ENCODE measurements at places on chromosomes 2 and 18.

DNA sequence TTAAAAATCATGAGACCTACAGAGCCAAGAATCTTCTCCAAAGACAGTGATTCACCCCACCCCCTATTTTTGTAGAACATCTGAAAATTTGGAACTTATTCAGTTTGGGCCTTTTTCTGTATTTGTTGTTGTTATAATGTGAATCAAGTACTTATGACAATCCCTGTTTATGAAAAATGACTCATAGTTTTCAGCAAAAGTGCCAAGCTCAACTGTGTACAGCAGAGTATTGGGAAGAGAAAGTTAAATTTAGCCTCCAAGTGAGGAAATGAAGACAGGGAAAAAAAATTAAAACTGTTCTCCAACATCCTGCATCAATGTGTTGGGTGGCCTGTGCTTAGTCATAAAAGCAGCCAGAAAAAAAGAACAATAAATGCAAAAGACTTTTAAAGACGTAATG, 46.2 kb downstream of the LRATD1 start:
- no peak for DNase-seq

GRCh38 chr2:20137131-20137571, 85.7 kb upstream of the LAPTM4A start:
- DNase-seq = no peak

- DNase-seq = no peak
Measured at GRCh38 chr2:174634130-174635014, 36.8 kb upstream of the WIPF1 start.

- DNase-seq = no peak
Measured at GRCh38 chr2:141341444-141341843, 789.4 kb downstream of the LRP1B start.

GRCh38 chr2:119184512-119184911, 26.0 kb upstream of the C1QL2 start:
- no peak for DNase-seq

- peak; percentile 34 for DNase-seq
Measured at GRCh38 chr2:189466656-189467055, 25.4 kb downstream of the WDR75 start.

GRCh38 chr2:209872675-209873074, 101.0 kb downstream of the UNC80 start:
- no peak for DNase-seq

- no peak for DNase-seq
Measured at GRCh38 chr2:240350696-240351087, 84.8 kb upstream of the GPC1 start.

GRCh38 chr2:207926133-207926988, 99.0 kb downstream of the PLEKHM3 start:
- no peak for DNase-seq

DNA sequence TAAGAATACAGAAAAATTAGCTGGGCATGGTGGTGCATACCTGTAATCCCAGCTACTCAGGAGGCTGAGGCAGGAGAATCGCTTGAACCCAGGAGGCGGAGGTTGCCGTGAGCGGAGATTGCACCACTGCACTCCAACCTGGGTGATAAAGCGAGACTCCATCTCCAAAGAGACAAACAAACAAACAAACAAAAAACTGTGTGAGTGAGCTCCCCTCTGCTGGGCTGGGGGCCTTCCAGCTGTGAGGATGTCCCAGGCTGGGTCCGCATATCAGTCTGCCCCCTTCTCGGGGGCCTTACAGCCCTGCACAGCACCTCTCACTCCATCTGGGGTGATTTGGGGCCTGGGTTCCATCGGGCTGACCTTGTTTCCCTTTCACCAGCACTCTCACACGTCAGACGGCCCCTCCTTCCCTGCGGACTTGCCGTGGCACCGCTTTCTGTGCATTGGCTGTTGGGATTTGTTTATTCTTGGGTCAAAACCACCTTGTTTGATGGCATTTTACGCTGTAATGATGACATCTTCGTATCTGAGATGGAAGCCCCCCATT, 2.8 kb upstream of the KLHL30 start:
- DNase-seq = no peak

DNA sequence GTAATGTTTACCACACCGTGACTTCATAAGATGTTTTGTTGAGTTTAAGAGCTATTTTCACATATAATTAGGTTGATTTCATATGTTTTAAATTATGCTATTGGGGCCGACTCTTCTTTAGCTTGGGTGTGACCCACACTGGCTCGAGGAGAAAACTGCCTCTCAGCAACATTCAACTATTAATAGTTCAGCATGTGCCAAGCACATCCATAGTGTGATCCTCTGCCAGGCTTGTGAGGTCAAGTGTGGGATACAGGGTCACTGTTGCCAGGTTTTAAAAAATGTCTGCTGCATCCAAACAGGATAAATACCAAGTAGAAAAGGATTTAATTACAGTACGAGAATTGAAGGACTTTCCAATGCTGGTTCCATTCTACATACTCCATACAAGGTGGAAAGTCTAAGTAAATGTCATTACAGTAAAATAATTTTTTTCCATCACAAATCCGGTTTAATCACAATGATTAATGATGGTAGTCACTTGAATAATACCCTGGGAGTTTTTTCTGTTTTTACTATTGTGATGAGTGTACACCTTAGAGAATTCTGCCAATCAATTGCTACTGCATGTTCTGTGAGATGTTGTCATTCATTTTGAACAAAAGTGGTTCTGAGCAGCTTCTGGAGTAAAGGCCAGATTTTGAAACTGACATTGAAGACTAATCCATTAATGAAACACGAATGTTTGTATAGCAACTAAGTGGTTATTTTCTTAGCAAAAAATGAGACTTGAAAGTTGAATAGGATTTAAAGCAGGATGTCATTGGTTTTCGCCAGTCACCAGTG, 84.5 kb downstream of the ABI2 start:
- DNase-seq = no peak

DNA sequence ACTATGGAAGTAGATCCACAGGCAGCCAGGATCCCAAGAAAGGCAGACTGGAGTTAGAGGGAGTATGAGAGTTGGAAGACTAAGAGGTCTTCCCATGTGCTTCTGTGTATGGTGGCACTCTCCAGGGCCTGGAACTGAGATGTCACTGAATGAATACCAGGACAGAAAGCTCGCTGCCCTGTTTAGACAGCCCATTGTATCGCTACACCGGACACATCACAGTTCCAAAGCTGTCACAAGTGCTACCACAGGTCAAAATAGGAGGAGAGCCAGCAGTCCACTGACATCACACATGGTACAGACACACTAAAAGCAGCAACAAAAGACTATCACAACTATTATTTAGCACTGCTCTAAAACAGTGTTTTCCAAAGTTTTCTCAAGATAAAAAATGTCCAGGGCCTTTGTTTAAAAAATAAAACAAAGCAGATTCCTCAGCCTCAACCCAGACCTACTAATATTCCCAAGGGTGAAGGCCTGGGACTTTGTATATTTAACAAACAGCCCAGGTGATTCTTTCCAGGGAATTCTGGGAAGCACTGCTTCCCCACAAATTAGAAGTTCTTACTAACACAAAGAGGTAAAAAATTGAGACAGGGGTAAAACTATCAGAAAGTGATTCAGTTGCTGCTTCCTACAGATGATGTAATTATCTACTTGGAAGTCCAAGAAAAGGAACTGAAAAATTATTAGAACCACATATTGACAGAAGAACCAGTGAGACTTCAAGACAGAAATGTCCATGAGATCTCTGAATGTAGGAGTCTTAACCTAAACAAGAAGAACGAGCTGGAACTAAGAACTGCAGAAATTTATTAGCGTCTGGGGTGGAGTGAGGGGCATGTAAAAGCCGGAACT, 116.0 kb downstream of the DTNB start:
- DNase-seq = no peak

GRCh38 chr2:241443486-241444223, 64.7 kb downstream of the STK25 start:
- DNase-seq = no peak

GRCh38 chr2:203590496-203590895, 55.4 kb upstream of the RAPH1 start:
- no peak for DNase-seq

GRCh38 chr18:63974991-63975390, 5.1 kb downstream of the SERPINB8 start:
- DNase-seq = no peak

DNA sequence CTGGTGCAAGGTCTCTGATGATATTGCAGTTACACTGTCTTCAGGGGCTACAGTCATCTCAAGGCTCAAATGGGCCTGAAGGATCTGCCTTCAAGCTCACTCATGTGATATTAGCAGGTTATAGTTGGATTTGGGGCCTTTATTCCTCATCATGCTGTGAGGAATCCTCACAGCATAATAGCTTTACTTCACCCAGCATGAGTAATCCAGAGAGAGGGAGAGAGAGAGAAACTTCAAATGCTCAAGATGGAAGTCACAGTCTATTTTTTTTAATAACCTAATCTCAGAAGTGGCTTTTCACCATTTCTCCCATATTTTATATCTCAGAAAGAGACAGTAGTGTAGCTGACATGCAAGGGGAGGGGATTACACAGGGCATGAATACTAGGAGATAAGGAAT, 658.7 kb downstream of the EPHA4 start:
- no peak for DNase-seq

DNA sequence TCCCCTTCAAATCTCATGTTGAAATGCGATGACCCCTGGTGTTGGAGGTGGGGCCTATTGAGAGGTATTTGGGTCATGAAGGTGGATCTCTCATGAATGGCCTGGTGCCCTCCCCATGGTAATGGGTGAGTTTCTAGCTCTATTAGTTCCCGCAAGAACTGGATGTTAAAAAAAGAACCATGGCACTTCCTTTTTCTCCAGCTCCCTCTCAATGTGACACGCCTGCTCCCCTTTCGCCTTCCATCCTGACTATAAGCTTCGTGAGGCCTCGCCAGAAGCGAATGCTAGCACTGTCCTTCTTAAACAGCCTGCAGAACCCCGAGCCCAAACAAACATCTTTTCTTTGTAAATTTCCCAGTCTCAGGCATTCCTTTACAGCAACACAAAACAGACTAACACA, 303.2 kb upstream of the REV1 start:
- DNase-seq = no peak

Data from D341Med (cell line).